ENCODE measurements at places on chromosomes 11 and 22.

DNA sequence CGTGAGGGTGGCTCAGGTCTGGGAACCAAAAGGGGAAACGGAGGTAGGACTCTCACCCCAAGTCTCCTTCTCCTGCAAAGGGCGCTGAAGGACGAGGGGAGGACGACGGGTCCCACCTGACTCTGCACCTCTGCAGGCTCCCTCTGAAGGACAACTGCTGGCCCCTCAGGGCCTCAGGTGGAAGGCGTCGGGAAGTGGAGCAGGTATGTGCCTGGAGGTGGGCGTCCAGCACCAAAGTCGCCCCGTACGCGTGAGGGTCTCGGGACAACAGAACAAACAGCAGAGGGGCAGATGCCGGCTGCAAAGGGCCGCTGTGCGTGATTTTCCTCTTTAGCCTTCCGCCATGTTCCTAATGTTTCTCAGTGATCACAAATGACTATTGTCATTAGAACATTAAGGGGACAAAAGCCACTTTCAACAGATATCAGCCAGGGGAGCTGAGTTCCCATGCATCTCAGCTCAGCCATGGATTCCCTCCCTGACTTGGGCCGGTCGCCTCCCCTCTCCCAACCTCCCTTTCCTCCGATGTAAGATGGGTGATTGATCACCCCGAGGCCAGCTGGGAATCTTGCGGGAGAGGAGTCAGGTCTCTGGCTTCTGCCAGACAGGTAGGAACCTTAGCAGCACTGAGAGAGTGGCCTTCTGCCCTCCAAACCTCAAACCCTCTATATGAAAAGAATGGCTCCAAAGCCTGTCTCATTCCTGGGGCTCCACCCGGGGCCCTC lies 836 bp downstream of the SLC16A8 start:
- DNase-seq = no peak

DNA sequence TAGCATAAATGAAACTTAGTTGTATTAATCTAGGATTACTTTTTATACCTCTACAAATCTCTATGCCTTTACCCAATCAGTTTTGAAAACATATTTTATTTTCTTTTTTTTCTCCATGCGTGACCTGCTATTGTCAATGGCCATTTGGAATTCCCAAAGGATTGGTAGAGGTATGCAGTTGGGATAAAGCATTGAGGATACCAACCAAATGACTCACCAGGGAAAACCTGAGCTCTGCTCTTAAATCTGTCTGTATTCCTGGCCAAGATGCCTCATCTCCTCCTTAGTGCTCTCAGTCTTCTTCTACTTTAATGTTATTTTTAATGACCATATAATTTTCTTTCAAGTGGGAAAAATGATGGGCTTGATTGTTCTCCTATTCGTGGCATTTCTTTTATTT lies 61.9 kb downstream of the EHF start:
- no peak for DNase-seq

GRCh38 chr11:32231909-32232493 lies 141.1 kb downstream of the RCN1 start:
- no peak for DNase-seq

GRCh38 chr22:25509374-25509791 lies 55.1 kb upstream of the GRK3 start:
- DNase-seq = no peak

GRCh38 chr22:40525250-40525884 lies 111.2 kb downstream of the MRTFA start:
- peak; percentile 68 for DNase-seq

DNA sequence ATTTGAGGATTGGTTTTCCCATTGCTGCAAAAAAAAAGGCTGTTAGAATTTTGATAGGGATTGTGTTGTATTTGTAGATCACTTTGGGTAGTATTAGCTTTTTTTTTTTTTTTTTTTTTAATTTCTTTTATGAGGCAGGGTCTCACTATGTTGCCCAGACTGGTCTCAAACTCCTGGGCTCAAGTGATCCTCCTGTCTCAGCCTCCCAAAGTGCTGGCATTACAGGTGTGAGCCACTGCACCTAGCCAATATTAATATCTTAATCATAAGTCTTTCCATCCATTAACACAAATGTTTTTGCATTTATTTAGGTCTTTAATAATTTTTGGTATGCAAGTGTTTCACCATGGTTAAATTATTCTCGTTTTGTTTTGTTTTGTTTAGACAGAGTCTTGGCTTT lies 23.0 kb upstream of the AIFM3 start:
- no peak for DNase-seq

- no peak for DNase-seq
Observed at GRCh38 chr11:78961247-78961646, 386.6 kb upstream of the NARS2 start.

- DNase-seq = no peak
Observed at GRCh38 chr11:103920449-103920848, 116.0 kb upstream of the DDI1 start.

All from activated CD4-positive, alpha-beta T cell treated with anti-CD3 and anti-CD28 coated beads for 24 hours (primary cell).